ENCODE measurements at places on chromosomes 16 and 17.

DNA sequence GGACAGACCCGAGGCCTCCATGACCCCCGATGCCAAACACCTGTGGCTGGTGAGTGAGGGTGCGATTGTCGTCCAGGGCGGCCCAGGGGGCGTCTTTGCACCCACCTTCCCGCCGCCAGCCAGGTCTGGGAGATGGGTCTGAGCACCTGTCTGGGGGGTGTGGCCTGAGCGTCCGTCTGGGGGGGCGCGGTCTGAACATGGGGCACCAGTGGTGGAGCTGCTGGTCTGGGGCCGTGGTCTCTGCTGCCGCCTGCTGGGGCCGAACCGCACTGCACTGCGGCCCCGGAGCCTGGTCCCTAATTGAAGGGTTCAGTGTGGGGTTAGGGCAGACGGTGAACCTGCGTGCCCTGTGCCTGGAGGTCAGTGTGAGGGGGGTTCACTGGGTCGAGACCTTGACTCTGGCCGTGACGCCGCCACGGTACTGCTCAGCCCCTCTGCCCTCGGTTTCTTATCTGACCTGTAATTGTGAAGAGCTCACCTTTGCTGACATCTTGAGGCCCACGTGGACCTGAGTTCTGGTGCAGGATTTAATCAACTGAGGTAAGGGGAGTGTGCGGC is 12.6 kb upstream of the TCF25 start:
- DNase-seq = no peak

DNA sequence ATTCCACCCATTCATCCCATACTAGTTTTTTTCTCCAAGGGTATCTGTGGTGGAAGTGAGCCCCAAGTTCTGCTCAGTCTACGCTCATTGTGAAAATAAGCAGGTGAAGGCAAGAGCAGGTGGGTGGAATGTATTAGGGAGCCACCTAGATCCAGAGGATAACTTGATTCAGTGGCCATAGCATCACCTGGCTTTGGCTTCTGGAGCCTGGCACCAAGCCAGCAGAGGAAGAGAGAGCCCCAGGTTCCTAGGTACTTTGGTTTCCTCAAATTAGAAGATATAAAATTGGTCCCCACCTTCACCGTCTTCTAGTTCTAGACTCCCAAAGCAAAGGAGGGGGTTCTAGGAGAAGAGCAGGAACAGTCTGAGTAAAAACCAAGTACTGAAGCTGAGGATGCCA is 4.1 kb downstream of the FXR2 start:
- DNase-seq = no peak

GRCh38 chr17:79461041-79461440 is 149.8 kb downstream of the RBFOX3 start:
- no peak for DNase-seq

DNA sequence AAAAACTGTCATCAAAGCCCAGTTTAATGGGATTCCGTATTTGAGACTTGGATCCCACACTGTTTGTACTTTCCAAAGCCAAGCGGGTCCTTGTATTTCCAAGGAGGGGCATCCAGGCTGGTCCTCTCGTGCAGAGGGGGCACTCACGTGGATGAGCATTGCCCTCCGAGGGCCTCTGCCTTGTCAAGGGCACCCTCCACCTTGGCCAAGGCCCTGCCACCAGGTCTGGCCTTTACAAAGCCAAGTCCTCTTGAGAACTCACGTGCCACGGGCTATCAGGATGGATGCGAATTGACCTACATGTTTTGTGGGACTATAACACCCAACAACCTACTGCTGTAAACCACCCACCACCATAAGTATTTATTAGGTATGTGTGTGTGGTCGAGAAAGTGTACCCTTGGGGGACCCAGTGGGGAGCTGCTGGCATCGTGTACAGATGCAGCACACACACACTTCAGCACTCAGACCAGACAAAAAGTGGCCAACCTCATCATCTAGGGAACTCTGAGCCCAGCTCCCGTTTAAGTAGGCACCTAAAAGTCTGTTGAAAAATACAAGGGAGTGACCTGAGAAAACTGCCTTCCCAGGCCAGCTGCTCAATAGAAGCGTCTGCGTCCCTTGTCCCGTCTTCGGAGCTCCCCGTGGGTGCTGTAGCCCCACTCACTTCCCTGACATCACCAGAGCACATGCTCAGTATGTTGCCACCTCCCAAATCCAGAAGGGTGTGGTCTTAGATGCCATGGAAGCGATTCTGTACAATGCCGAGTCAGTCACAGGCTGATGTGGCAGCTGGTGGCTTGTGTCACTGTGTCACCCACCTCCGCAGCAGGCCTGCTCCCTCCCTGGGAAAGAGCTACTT is 12.9 kb downstream of the MAP1LC3B start:
- no peak for DNase-seq

GRCh38 chr17:76943781-76944213 is 75.6 kb downstream of the MGAT5B start:
- DNase-seq = no peak

DNA sequence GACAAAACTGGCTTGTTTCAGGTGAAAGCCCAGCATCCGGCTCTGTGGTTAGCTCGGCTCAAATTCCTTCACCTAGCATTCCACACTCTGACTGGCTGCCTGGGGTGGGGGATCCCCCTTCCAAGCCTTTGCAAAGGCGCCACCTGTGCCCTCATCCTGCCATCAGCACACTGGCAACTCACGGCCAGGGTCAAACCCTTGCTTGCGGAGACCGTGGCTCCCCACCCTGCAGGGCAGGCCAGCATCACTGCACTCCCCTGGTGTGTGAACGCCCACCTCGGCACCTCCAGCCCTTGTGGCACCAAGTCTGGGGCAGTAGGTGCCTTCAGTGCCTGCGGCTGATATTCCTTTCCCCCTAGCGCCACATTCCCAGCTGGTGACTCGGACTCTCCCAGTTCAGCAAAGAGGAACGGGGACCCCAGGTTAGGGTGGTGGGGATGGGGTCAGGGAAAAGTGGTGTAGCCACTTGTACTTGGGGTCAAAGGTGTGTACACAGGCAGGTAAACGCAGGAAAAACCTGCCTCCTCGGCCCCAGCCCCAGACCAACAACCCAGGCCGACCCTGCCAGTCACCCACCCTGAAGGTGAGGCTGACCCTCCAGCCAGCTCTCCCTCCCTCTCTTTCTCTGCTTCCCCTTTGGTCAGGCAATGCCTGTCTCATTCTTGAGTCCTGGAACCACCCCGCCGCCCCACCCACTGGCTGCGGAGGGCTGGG is 1.1 kb downstream of the FLII start:
- no peak for DNase-seq

- no peak for DNase-seq
Observed at GRCh38 chr17:17716837-17717523, 35.7 kb downstream of the RAI1 start.

- DNase-seq = no peak
Observed at GRCh38 chr17:16282522-16282921, 65.5 kb downstream of the PIGL start.

- DNase-seq = no peak
Observed at GRCh38 chr16:23535901-23536300, 21.2 kb downstream of the EARS2 start.

GRCh38 chr16:81549547-81550431 is 105.2 kb downstream of the CMIP start:
- no peak for DNase-seq

- DNase-seq = no peak
Observed at GRCh38 chr16:19864566-19864965, 20.1 kb downstream of the GPRC5B start.

GRCh38 chr16:88588754-88589153 is 18.6 kb downstream of the ZC3H18 start:
- DNase-seq = no peak

GRCh38 chr17:82003411-82004381 is 19.0 kb downstream of the CENPX start:
- DNase-seq = no peak
